ENCODE measurements at places on chromosomes 5 and 9.
A peak's percentile ranks its signal among the peaks of the same experiment; 100 is the strongest.

DNA sequence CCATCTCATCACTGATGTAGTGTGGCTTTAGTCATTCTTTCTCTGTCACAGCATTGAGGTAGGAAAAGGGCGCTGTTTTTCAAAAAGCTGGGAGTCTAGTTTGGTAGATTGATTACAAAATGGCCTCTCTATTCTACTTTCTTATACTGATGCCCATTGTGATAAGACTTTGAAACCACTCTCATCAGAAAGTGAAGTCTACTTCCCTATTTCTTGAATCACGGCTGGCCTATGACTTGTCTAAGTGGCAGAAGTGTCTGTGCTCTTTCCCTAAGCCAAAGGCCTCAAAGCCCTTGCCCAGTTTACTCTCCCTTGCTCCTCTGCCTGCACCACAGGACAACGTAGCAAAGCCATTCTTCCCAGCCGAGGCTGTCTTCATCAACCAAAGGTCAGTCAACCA lies 83.0 kb upstream of the IL33 start:
- DNase-seq: no peak

- DNase-seq: no peak
Observed at GRCh38 chr5:65695162-65695755, 26.6 kb downstream of the SGTB start.

- DNase-seq: no peak
Observed at GRCh38 chr5:164818445-164818844, 1313.0 kb downstream of the MAT2B start.

DNA sequence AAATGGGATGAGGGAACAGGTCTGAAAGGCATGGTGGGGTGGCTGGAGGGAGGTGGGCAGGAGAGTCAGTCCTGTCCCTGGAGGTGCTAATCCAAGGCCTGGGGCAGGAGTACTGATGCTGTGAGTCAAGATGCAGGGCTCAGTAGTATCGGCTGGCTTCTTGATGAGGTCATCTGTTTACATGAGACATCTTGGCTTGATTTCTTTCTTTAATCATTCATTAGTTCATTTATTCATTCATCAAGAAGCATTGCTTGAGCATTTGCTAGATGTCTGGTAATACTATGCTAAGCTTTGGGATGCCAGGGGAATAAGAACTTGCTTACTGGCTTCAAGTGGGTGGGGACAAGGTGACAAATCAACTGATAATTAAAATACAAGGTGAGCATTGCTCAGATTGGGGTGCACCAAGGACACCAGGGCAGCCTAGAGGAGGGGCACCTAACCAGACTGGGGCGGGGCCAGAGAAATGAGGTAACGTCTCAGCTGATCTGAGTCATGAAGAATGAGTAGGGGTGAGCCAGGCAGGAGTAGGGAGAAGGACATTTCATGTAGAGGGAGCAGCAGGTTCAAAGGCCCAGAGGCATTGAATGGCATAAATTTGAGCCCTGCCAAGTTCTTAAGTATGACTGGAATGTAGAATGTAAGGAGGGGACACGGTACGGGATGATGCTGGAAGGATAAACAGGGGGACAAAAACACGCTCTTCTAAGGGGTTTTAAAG lies 88.8 kb downstream of the EGFLAM start:
- no peak for DNase-seq

DNA sequence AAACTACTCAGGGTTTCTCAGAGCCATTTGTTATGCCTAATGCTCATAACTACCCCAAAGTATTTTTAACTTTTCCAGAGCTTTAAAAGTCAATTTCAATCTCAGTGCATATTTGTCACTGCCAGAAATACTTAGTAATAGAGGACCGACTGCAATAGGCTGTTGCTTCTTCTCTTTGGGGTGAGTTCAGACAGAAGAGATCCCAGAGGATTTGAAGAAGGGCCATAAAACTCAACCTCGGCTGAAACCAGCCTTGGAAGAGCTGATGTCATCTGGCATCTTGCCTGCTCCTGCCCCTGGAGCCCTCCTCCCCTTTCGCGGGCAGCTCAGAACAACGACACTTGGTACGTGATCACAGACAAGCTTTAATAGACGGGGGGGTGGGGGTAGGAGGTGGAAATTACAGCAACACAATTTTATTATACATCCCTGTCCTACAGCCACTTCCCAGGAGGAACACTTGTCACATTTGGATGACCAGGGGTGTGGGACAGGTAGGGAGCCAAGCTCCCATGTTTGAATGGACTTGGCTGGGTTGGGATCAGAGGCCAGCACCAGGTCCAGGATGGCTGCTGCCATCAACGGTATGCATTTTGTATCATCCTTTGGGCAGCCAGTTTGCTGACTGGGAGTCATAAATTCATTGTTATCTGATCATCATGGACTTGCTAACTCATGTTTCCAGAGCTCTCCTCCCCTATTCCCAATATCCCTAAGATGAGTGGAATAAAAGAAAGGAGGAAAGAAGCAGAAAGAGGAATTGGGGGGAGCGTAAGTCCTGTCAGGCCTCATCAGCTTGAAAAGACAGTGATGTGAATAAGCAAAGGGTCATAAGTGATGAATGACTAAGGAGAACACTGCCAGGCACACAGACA lies 186.6 kb upstream of the PANK3 start:
- DNase-seq: peak; percentile 26

All from right renal pelvis (tissue), 4 donors.